ENCODE measurements at places on chromosomes 13 and 19. TPM values are rescaled to one million over a fixed set of nuclear protein-coding genes. Genes with fewer than 3 reads are reported as not detected.

The EPS8L1 gene
- total RNA-seq = 1.4 TPM

The COPE gene
- total RNA-seq = 164 TPM

The PLIN5 gene
- not detected for total RNA-seq

The GDF15 gene
- total RNA-seq = not detected

The HS6ST3 gene
- total RNA-seq = not detected

The PROZ gene
- not detected for total RNA-seq

The MYO1F gene
- 35.4 TPM for total RNA-seq

The NLRP12 gene
- not detected for total RNA-seq

The CDX2 gene
- not detected for total RNA-seq

The RXFP2 gene
- not detected for total RNA-seq

The RGCC gene
- total RNA-seq = 128 TPM

Data from activated CD8-positive, alpha-beta memory T cell treated with anti-CD3 and anti-CD28 coated beads for 36 hours (primary cell).